Effector memory CD4-positive, alpha-beta T cell (primary cell): ENCODE measurements at places on chromosomes 13 and 19.

DNA sequence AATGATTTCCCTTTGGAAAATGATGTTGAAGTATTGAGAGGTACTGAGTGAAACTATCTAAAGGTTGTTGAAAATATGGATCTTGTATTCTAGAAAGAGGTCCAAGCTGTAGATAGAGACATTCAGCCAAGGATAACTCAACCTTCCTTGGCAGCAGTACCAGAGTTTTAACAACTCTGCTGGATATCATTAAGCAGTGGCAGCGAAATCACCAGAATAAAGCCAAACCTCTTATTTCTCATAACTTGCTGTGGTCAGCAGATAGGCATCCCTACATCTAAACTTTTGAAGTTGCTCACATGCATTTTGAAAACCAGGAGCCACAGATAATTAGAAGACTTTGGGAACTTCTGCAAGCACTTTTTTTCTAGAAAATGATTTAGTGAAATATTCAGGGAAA lies 559.8 kb downstream of the IRS2 start:
- DNase-seq = no peak

DNA sequence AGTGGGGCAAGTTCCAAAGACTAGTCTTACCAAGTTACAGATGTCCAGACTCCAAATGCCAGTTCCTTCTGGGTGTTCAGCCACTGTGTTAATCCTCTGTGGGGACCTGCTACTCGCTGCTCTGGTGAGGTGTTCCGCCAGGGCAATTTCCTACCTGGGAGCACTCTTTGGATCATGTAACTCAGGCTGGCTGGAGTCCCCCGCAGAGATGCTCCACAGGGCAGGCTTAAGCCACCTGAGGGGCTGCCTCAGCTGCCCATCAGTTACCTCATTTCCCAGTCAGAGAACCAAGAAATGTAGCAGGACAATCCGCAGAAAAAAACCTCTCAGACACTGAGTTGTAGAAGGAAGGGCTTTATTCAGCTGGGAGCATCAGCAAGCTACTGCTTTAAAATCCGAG lies 133.8 kb downstream of the ZNF737 start:
- DNase-seq = no peak

DNA sequence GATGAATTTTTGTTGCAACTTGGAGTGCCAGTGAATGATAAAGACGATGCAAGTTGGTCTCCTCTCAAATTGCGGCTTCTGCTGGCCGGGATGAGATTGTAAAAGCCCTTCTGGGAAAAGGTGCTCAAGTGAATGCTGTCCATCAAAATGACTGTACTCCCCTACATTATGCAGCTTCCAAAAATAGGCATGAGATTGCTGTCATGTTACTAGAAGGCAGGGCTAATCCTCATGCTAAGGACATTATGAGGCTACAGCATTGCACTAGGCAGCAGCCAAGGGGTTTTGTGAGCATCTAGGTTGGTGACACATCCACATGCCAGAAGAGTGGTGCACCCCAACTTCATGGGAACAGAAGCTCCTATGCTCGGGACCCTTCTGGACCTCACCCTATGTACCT lies 22.2 kb upstream of the KLF5 start:
- DNase-seq = no peak

DNA sequence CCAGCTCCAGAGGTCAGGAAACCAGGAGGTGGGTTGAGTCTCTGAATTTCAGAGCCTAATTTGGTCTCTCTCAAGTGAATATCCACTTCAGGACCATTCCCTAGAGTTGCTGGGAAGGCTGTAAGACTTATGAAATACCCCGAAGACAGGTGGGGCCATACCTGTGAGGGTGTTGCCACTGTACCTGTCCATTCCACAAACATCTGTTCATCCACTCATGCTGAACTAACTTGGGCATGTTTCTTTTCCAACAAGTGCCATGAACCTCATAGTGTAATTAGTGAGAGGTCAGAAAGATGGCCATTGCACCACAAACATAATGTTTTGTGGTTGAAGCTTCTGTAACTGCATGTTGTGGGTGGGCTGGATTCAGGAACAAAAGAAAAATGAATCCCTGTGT lies 7.8 kb downstream of the ILF3 start:
- no peak for DNase-seq

DNA sequence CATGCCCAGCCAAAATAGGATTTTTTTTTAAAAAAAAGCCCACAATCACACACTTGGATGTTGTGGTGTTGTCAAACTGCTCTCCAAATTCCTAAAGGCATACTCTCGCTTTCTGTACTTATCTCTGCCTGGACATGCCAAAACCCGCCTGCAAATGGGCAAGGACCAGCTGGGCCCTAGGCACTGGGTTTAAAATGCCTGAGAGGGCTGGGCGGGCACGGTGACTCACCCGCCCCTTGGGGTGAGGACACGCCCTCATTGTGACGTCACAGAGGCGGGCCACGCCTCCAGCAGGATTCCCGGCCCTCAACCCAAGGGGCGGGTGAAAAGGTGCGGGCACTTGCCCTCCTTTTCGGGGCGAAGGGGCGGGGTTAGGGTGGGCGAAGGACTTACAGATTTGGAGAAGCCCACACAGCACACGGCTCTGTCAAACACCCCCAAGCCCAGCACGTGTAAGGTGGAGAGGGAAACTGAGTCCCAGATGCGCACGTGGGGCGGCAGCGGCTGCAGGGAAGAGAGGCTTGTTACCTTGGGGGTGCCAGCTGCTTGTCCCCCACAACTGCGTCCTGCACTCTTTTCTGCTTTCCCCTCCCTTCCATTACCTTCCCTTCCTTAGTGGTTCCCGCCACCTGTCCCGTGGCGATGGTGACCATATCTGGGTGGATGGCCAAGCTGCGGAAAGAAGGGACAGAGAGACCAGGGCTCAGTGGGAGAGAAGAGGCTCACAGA lies 6.6 kb downstream of the EML2 start:
- no peak for DNase-seq

DNA sequence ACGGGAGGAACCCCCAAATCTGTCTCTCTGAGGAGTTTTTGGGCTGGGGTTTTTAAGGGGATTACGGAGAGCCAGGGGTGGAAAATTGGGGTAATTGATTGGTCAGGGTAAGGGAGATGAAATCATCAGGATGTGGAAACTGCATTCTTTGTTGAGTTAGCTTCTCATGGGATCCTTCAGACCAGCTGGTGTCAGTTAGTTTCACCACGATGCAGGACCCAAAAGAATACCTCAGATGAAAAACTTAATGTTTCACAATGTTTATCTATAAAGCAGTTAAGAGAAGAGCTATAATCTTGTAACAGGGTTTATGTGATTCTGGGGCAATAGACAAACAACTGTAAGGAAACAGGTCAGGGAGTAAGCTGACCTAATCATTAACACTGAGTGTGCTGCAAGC lies 230.8 kb downstream of the POU4F1 start:
- DNase-seq = no peak

DNA sequence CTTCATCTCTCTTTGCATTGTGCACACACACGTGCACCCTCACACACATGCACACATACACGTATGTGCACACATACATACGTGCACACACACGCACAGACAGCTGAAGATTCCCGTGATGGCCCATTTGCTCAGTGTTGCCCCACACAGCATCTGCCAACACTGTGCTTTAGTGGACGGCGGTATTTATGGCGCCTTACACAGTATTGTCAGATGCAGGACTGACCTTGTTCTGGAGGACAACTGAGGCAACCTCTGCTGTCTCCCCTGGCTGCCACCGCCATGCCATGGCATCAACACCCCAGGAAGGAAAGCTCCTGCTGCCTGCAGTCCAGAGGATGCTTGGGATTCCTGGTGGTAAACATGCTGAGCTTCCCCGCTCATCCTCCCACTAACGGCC lies 316.4 kb downstream of the TEX29 start:
- no peak for DNase-seq
